ENCODE measurements at places on chromosomes 5 and 9. TPM values are rescaled to one million over a fixed set of nuclear protein-coding genes. Genes with fewer than 3 reads are reported as not detected.

The PLAC8L1 gene
- total RNA-seq = not detected

The TMEM141 gene
- 123 TPM for total RNA-seq

The LRRC19 gene
- not detected for total RNA-seq

The ARHGEF39 gene
- 0.44 TPM for total RNA-seq

The PCDH12 gene
- 8.8 TPM for total RNA-seq

The DIPK1B gene
- total RNA-seq = 45.1 TPM

The F2RL2 gene
- 3.7 TPM for total RNA-seq

The WDR38 gene
- not detected for total RNA-seq

The SPATA31E1 gene
- not detected for total RNA-seq

The ROPN1L gene
- total RNA-seq = 2.2 TPM

The SV2C gene
- total RNA-seq = 0.04 TPM

The CAMK4 gene
- 0.11 TPM for total RNA-seq

The FAM200C gene
- 4.2 TPM for total RNA-seq

The FOXD4L5 gene
- total RNA-seq = not detected

The HRH2 gene
- 18.9 TPM for total RNA-seq

The SHISAL2B gene
- not detected for total RNA-seq

The RETREG1 gene
- 102 TPM for total RNA-seq

The PFN3 gene
- not detected for total RNA-seq

The KLF9 gene
- 76.7 TPM for total RNA-seq

The UBE2QL1 gene
- 10.8 TPM for total RNA-seq

The CCDC152 gene
- 1.4 TPM for total RNA-seq

The SNX30 gene
- total RNA-seq = 5.7 TPM

The STK10 gene
- 6.9 TPM for total RNA-seq

The BRINP1 gene
- total RNA-seq = 2.0 TPM

The PCDHGB7 gene
- total RNA-seq = 10.5 TPM

The FBP1 gene
- 3.6 TPM for total RNA-seq

The ZNF367 gene
- 0.75 TPM for total RNA-seq

The SUSD3 gene
- 11.8 TPM for total RNA-seq

The NEUROG1 gene
- total RNA-seq = not detected

The NR5A1 gene
- total RNA-seq = not detected

The TRMO gene
- 13.9 TPM for total RNA-seq

The DAP gene
- 65.8 TPM for total RNA-seq

The LHX2 gene
- 0.31 TPM for total RNA-seq

The GFI1B gene
- total RNA-seq = 0.35 TPM

The ADAMTS16 gene
- total RNA-seq = not detected

The GSN gene
- 3,478 TPM for total RNA-seq

The ESM1 gene
- total RNA-seq = not detected

The RGS7BP gene
- total RNA-seq = 3.6 TPM

The CD180 gene
- 0.26 TPM for total RNA-seq

The SEMA4D gene
- total RNA-seq = 22.1 TPM

The CNTFR gene
- 6.6 TPM for total RNA-seq

The UGT3A1 gene
- total RNA-seq = not detected

The GPX8 gene
- total RNA-seq = 15.7 TPM

The CTXN3 gene
- total RNA-seq = not detected
